Choroid plexus epithelial cell (primary cell): ENCODE measurements at places on chromosomes 5 and 9.

DNA sequence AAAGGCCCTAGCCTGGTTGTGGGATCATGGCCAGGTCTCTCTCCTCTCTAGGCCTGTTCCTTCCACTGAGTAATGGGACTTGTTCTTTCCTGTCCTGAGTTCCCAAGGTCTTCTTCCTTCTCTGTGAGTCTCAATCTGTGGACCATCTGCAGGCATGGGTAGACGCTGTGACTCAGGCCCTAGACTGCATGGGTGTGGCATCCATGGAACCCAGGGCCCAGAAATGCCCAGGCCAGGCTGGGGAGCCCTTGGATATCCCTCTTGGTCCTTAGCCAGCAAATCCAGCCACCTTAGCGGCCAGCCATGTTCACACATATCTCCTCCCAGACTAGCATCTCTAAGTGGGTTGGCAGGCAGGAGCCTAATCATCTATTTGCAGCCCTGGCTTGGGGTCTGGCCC is 2.3 kb upstream of the ACSL6 start:
- DNase-seq: no peak

- DNase-seq: no peak
Measured at GRCh38 chr5:134651531-134651930, 2.9 kb downstream of the SEC24A start.

DNA sequence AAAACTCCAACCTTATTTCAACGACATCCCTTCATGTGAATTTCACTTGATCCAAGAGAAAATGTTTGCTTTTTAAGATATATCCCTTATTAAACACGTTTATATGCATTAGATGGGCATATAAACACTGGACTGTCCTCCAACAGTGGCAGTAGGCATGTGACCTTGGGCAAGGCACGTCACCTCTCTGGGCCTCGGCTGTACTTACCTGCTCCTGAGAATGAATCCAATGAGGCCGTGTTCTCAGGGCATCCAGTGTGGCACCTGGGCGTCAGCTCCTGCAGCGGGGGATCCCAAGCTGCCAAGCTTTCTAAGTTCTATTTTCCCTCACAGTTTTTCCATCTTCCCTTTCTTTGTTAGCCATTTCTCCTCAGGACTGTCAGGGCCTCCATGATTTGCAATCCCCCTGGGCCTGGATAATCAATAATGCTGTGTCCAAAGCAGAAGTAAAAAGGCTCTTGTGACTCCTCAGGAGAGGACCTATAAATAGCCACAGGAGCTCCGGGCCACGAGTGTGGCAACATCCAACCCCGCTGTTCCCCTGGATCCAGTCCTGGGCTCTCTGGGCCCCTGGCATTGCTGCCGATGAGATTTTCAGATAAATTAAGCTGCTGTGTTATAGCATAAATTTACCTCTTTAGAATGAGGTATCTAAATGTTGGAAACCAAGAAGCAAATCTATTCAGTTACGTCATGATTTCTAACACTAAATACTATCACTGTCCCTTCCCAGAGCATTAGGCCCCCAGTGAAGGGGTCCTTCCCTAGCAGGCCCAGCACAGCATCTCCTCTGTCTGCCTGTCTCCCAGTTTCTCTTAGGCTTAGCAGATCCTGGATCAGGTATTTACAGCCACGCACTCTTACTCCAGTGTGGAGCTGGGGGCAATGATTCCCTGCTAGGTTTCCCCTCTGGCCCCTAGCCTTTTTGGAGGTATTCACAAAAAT is 76.8 kb downstream of the PTPN3 start:
- DNase-seq: no peak

- DNase-seq: no peak
Measured at GRCh38 chr5:78129597-78129996, 164.9 kb downstream of the AP3B1 start.

- DNase-seq: no peak
Measured at GRCh38 chr9:120559546-120559945, 20.4 kb downstream of the CDK5RAP2 start.

GRCh38 chr5:117456866-117457470 is 882.3 kb upstream of the SEMA6A start:
- DNase-seq: no peak

DNA sequence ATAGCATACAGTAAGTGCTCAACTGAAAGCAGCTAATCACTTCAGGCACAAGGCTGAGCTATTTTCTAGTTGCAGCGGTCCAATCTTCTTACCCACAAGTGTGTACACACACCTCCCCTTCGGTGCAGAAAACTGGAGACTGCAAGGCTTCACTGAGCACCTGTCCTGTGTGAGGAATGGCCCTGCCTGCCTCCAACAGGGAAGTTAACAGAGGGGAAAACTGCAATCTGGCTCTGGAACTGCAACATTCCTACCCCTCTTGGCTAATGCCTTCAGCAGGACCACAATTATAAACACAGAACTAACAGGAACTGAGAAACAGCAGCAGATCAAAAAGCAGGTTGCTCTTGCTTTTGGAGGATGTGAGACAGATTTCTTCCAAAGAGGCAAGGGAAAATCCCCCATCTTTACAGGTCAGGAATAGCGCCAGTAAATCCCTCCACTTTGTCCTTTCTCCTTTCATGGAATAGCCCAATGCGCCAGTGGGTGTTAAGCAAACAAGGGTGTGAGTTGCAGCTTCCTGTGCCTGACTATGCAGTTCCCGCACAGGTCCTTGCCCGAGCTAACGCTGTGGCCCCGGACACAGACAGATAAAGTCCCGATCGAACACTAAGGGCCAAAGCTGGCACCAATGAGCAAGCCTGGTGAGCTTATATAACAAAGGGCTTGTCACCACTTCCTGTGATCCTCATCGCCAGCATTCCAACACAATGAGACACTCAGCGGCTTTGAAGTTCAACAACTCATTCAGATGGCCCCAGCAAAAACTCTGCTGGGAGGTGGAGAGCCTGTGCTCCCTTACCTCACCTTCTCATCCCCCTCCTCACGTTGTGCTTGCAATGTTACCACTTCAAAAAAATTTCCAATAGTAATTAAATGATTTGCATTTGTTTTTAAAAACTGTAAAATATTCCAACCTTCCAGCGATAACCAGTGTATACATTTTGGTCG is 21.5 kb downstream of the SHB start:
- peak; percentile 87 for DNase-seq

- peak; percentile 98 for DNase-seq
Measured at GRCh38 chr5:73796164-73797131, 170.5 kb downstream of the ARHGEF28 start.

GRCh38 chr5:6476313-6476661 is 27.6 kb downstream of the UBE2QL1 start:
- no peak for DNase-seq

DNA sequence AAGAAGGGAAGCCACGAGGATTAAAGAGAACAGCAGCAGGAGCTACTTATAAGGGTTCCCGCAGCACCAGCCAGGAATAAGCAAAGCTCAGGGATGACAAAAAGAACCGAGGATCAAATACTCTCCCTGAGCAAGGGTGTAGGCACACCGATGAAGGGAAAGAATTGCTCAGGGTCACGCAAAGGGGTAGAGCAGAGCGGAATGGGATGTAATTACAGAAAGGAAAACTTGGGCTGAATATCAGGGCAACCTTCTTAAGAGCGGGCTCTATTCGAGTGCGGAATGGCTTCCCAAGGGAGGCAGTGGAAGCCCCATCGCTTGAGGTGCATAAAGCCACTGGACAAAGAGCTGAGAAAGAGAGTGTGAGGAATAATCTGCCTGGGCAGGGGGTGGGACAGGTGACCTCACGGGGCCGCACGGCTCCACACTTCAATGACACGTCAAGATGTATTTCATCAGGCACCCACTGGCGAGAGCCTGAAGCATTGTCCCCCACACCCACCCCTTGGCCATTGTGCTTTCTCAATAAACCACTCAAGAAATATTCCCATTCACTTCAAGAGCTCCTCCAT is 162.2 kb downstream of the EBF1 start:
- DNase-seq: no peak

DNA sequence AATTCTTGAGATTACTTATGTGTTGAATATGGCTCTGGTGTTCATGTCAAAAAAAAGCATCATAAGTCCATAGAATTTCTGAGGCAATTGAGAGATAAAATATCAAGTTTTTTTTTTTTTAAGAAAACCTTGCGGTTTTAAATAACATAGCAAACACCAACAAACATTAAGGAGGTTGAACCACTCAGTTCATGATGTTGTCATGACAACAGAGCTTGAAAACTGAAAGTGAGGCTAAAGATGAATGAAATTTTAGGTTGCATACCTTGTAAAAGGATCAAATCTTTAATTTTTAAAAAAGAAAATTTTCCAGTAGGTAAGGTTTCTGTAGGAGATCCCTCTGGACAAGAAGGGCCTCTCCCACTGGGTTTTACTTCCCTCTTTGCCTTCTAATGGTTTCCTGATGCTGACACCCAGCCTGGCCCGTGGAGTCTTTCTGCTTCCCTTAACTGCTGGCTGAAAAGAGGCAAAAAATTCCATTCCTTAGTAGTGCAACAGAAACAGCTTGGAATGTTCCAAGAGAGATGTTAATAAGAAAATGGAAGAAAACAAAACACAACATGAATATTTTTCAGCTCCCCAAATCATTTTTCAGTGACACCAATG is 60.0 kb upstream of the FER start:
- peak; percentile 26 for DNase-seq

DNA sequence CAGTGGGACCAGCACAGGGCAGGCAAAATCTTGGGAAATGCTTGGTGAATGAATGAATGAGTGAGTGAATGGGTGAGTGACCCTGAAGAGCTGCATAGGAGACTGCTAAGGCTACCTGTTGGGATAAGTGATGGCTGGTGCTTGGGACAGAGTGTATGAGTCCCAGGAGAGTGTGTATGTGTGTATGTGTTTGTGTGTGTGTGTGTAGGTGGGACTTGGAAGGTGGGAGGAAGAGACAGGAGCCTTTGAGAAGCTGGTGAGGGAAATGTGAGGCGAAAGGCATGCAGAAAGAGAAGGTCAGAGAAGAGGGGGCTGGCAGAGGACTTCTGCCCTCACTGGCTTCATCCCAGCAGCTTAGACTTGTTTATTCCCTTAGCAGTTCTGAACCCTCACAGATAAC is 33.3 kb upstream of the FOXE1 start:
- DNase-seq: no peak

DNA sequence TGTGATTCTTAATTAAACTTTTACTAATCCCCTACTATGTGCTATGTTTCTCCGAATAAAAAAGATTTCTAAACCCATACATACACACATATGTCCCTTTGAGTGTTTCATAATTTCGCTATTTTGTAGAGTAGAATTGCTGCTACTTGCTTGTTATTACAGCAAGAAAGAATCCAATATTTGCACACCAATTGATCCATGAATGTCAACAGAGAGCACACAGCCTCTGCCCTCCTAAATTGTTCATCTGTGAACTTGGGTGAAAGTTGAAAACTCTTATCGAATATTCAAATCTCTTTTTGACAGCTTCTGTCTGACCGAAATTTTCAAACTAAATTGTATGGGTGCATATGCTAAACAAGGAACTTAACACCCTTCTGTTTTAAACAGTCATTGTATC is 83.4 kb upstream of the RASEF start:
- no peak for DNase-seq

DNA sequence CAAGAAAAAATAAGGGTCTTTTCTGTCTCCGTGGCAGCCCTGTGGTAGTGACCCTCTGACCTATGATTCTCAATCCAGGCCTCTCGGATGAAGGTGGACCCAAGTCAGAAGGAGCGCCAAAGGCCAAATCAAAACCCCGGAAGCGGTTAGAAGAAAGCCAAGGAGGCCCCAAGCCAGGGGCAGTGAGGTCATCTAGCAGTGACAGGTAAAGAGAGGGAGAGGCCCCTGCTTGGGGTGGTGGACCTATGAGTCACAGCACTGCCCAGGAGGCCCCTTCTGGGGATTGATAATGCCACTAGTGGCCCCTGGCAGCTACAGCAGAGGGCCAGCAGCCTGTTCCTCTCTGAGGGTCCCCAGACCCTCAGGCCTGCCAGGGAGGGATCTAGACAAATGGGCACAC is 6.4 kb upstream of the SLC2A8 start:
- DNase-seq: no peak

GRCh38 chr9:134408389-134408788 is 82.1 kb downstream of the RXRA start:
- DNase-seq: no peak

- peak; percentile 84 for DNase-seq
Measured at GRCh38 chr5:135310328-135310989, 88.6 kb downstream of the MACROH2A1 start.

GRCh38 chr5:164627021-164627420 is 1121.6 kb downstream of the MAT2B start:
- no peak for DNase-seq

- no peak for DNase-seq
Measured at GRCh38 chr5:40932766-40933165, 23.5 kb downstream of the C7 start.

DNA sequence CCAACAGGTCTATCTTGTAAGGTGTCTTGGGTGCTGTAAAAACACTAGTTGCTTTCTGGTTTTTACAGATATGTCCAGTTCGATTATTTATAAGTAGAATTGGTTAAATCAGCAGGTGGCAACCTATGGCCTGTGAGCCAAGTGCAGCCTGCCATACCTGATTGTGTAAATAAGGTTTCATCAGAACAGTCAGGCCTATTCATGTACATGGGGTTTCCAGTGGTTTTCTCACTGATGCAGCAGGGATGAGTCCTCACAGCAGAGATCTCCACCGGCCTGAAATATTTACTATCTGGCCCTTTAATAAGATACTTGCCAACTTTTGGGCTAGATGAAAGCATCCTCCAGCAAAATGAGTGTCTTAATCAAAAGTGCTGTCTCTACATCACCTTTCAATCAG is 132.9 kb upstream of the ICE1 start:
- DNase-seq: no peak
